Choroid plexus epithelial cell (primary cell): ENCODE measurements at places on chromosomes 6 and 20.

GRCh38 chr6:108793516-108794251, 54.5 kb upstream of the ARMC2 start:
- DNase-seq: no peak

- DNase-seq: peak; percentile 39
These were observed 61.5 kb downstream of the KCNS1 start for GRCh38 chr20:45039475-45039820.

DNA sequence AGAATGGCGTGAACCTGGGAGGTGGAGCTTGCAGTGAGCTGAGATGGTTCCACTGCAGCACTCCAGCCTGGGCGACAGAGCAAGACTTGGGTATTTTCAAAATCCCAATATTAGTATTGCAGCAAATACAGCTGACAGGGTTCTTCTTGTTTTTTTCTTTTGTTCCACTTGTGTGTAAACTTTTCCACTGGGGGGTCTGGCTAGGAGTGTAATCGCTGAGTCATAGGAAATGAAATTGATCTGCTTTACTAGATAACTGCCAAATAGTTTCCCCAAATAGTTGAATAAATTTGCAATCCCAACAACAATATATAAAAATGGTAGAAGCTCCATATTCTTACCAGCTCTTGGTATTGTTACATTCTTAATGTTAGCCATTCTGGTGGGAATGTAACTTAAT, 526.0 kb upstream of the SOX4 start:
- peak; percentile 42 for DNase-seq

DNA sequence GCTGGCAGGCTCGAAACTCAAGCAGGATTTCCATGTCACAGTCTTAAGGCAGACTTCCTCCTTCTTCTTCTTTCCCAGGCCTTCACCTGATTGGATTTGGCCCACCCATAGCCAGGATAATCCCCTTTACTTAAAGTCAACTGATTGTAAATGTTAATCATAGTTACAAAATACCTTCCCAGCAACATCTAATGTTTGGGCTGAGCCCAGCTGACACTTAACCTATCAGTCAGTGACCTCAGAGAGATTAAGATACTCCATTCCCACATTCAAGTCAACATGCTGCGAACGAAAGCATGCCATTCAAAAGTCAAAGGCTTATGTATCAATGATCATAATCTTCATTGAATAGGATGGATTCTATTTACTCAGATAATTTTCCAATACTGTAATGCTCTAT, 16.0 kb downstream of the MAP7 start:
- DNase-seq: no peak

- no peak for DNase-seq
These were observed 39.1 kb downstream of the ADGRF5 start for GRCh38 chr6:46882645-46883044.

- DNase-seq: peak; percentile 64
These were observed 11.1 kb upstream of the KIAA1755 start for GRCh38 chr20:38271608-38272120.

GRCh38 chr6:39922821-39923220, 11.4 kb downstream of the MOCS1 start:
- no peak for DNase-seq

- peak; percentile 61 for DNase-seq
These were observed 337.5 kb upstream of the CITED2 start for GRCh38 chr6:139711804-139712585.

- DNase-seq: peak; percentile 97
These were observed 69.0 kb downstream of the ZHX3 start for GRCh38 chr20:41248368-41249024.

- no peak for DNase-seq
These were observed 71.9 kb downstream of the FAM120B start for GRCh38 chr6:170378502-170378901.

DNA sequence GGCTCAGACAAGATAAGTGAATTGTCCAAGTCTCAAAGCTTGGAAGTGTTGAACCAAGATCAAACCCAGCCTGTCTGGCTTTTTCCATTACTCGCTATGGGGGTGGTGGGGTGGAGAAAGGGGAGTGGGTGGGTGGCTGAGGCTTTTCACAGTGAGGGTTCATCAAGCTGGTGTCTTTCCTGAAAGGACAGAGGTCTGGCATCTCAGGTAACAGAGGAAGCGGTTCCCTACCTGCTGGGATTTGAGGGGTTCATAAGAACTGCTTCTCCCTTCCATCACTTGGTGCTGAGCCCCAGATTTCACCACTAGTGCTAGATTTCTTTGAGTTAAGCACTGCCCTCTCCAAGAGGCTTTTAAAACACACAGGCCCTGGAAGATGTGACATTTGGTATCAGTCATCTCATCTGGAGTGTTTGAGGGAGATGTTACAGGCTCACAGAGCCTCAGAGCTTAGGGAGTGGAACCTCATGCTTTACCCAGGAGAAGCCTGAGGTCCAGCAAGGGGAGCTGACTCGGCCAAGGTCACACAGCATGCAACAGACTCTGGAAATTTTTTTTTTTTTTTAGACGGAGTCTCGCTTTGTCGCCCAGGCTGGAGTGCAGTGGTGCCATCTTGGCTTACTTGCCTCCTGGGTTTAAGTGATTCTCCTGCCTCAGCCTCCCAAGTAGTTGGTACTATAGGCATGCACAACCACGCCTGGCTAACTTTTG, 6.0 kb upstream of the VEGFA start:
- no peak for DNase-seq

DNA sequence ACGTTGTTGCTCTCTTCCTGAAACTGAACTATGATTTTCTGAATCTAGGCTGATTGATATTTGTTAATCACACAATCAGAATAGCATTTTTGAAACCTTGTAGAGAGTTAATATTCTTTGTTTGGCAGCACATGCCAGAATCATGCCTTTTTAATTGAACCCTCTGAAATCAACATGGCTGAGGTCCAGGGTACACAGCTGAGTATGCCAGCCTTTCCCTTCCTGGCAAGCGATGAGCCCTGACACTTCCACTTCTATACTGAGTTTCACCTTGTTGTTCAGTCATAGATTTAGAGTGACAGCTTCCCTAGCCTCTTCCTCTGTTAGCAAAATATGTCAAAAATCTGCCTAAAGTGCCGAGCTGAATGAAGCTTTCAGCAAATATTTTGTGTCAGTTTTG, 6.8 kb downstream of the HDDC2 start:
- no peak for DNase-seq

DNA sequence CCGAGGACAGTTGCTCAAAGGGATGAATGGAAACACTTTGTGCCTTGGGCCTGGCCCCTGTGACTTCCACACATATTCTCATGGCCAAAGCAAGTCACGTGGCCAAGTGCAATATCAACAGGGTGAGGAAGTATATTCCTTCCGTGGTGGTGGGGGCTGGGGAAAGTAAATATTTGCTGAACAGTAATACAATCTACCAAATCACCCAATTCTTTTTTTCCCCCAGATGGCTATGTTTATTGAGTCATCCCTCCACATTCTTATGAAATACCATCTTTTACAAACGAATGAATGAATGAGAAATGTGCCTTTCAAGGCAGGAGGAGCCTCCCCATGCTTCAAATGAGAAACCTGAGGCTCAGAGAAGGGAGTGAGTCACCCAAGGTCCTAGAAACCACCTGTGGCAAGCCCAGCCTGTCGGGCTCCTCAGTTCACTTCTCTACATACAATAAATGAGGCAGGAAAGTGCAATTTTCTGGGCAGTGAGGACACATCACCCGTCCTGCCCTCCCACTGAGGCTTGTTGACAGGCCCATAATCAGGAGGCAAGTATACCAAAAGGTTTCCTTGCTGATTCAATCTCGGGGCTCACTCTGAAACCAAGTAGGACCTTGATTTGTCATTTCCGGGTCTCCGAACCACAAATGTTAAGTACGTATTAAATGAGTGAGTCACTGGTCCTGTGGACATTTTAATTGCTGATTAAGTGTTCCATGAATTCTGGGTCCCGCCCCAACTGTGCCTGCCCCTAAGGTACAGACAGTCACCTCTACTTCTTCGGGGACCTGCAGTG, 25.3 kb upstream of the TOP1 start:
- DNase-seq: peak; percentile 99

DNA sequence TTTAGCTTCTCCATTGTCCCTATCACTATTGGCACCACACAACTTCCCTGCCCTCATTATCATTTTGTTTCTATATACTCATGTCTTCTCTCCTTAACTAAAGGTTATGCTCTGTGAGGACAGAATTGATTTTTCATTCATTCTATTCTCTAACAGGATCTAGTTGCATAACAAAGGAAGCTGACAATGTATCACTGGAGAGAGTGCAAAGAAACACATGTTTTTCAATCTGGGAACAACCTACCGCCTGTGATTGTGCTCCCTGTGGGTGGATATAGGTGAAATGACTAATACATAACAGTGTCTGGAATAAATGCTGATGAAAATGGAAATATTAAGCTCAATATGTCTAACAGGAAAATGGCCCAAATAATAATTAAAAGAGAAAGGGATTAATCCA, 56.6 kb downstream of the COL12A1 start:
- peak; percentile 79 for DNase-seq

DNA sequence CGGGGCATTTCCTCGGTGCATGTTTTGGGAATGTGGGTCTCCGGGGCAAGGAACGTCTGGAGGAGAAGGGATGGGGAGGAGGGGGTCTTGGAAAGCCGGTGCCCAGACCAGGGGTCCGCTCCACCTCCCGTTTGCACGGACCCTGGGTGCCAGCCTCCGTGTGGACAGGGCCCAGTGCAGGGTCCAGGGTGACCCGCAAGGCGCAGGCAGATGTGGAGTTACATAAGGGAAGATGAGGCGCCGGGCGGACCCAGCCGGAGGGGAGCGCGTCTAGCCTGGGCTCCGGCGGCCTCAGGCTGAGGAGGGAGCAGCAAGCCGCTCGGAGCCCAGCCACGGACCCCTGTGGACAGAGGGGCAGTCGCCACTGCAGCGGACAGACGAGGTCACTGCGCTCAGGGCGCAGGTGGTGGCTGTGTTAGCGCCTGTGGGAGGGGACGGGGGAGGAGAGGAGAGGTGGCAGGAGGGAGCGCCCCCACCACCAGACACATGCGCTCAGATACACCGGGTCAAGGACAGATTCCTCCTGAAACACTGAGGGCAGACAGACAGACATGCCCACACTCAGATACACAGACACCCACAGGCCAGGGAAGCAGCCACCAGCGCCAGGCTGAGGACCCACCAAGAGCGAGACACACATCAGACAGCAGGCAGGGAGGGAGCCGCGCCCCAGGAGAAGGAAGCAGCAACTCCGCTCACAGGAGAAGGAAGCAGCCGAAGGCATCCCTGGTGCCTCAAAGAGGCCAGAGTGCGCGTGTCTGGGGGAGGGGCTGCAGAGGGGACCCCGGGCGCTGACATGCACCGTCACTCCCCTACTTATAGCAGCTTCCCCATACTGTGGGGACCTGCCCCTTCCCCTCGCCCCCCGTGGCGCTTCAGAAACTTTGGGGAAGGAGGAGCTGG, 839 bp upstream of the HRH3 start:
- no peak for DNase-seq

DNA sequence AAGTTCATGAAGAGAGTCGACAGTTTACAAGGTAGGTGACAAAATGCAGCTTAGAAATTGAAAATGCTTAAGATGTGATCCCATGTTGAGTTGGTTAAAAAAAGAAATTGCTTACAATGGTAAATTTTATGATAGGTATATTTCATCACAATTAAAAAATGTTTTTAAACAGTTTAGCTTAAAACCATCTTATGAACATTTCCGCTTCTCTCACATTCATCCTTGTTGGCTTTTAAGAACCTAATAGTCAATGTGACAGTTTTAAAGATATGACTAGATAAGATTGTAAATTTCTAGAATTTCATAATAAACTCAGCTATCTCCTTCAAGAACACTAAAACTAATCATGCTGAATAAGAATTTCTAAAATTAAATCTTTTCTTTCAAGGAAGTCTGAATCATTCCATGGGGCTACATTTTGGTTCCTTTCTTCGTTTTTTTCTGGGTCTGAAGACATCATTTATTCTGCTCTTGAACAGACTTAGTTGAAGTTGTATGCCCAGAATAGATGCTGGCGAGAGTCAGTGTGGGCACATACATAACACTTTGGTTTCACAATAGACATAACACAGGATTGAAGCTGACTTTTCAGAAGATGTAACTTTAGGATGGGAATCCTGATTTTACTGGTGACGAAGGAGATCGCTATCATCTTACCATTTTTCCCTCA, 35.9 kb upstream of the LTV1 start:
- no peak for DNase-seq

GRCh38 chr20:61976644-61977418, 88.8 kb downstream of the TAF4 start:
- DNase-seq: no peak

GRCh38 chr20:35985806-35986205, 17.4 kb downstream of the CNBD2 start:
- DNase-seq: no peak

DNA sequence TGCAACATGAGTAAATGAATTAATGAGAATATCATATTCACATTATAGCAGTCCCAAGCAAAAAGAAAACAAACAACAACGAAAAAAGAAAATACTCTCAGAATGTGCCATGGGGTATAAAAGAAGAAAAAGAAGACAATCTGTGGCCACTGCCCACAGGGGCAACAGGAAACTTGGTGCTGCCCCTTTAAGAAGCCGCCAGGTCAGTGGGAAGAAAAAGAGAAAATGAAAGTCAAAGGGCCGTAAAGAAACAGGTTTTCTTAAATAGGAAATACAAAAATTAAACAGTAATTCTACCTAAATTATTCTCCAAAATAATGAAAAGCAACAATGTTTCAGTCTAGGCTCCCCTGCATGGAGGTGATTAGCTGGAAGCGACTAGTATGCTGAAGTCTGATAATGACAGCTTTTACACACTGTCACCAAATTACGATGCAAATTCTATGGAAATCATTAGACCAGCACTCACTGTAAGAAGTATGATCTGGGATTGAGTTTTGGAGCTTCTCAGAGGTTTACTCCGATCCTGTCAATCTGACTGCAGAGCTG, 23.6 kb downstream of the GMDS start:
- peak; percentile 43 for DNase-seq

GRCh38 chr6:44776344-44776743, 388.8 kb downstream of the CDC5L start:
- no peak for DNase-seq

DNA sequence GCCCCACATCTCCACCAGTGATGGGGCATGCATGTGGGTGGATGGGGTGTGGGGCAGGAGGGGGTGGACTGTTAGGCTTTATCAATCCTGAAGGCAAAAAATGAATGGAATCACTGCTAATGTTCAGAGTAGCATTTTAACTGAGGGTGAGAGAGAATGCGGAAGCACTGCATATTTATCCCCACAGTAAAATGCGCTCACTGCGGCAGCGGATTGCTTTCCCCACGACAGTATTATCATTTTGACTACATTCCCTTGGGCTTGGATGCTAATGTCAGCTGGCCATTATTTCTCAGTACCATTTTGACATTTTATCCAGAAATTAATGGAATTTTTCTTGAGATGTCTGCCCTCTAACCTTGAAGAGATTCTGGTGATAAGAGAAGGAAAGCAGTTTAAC, 13.4 kb downstream of the ALDH8A1 start:
- no peak for DNase-seq

- no peak for DNase-seq
These were observed 163.5 kb upstream of the MANEA start for GRCh38 chr6:95413789-95414188.

- DNase-seq: no peak
These were observed 16.9 kb downstream of the ILRUN start for GRCh38 chr6:34679552-34680253.
